ENCODE measurements at places on chromosomes 7 and 10.

GRCh38 chr7:16916105-16916639 lies 34.4 kb upstream of the AGR3 start:
- DNase-seq: no peak

DNA sequence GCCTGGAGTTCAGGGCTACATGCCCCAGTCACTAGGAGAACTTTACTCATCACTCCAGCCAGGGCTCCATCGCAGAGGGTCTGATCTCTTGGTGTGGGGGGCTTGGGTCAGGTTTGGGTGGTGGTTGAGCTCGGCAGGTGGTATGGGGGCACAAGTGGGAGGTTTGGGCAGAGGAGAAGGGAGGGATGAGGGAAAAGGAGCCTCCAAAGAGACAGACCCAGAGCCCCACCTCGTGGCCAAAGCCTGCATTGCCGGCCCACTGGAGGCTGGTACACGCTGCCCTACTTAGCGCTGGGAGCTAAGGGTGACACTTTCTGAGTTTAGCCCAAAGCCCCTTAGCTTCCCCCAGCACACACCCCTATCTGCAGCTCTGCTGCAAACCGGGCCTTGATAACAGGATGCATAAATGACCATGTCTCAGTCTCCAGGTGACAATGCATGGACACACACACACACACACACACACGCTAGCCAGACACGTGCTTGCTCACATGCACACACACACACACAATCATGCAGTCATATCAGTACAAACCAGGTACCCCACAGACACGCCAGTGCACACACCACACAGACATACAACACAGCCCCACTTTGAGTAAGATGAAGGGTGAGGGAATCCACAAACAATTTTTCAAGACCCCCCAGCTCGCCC lies 14.7 kb downstream of the LZTS2 start:
- no peak for DNase-seq

- no peak for DNase-seq
Observed at GRCh38 chr10:115082506-115082905, 10.7 kb upstream of the ATRNL1 start.

- no peak for DNase-seq
Observed at GRCh38 chr10:69866688-69867461, 65.2 kb downstream of the COL13A1 start.

GRCh38 chr7:82410461-82410860 lies 33.1 kb downstream of the CACNA2D1 start:
- no peak for DNase-seq

GRCh38 chr10:61832866-61833481 lies 68.5 kb upstream of the ARID5B start:
- DNase-seq: no peak

- DNase-seq: no peak
Observed at GRCh38 chr10:124569623-124570470, 108.2 kb downstream of the LHPP start.

DNA sequence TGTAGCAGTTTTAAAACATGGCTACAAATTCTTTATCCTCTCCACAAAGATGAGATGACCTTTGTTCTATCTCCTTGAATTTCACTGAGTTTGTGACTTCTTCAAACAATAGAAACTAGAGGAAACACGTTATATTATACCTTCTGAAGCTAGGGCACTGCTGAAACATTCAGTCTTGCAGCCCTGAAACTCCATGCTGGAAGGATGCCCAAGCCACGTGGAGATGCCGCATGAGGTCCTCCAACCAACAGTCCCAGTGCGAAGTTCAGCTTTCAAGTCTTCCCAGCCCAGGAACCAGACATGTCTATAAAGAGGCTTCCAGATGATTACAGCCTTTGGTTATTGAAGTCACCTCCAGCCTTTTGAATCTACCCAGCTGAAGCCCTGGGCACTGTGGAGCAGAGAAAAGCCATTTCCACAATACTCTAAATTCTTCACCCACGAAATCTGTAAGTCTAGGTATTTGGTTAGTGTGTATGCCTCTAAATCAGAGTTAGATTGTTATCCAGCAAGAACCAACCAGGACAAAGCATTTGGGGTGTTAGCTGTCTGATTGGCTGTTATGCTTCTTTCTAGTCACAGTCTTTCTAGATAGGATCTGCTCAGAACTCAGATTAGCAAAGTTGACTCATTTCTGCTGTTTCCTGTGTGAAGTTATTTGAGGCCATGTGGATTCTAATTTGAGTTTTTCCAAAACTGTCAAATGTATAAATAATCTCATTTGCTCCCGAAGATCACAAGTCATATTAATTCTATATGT lies 186.5 kb upstream of the TMEM72 start:
- DNase-seq: no peak

- peak; percentile 27 for DNase-seq
Observed at GRCh38 chr7:29189743-29190201, 4.8 kb upstream of the CHN2 start.

- DNase-seq: no peak
Observed at GRCh38 chr10:16987206-16987621, 142.4 kb downstream of the CUBN start.

DNA sequence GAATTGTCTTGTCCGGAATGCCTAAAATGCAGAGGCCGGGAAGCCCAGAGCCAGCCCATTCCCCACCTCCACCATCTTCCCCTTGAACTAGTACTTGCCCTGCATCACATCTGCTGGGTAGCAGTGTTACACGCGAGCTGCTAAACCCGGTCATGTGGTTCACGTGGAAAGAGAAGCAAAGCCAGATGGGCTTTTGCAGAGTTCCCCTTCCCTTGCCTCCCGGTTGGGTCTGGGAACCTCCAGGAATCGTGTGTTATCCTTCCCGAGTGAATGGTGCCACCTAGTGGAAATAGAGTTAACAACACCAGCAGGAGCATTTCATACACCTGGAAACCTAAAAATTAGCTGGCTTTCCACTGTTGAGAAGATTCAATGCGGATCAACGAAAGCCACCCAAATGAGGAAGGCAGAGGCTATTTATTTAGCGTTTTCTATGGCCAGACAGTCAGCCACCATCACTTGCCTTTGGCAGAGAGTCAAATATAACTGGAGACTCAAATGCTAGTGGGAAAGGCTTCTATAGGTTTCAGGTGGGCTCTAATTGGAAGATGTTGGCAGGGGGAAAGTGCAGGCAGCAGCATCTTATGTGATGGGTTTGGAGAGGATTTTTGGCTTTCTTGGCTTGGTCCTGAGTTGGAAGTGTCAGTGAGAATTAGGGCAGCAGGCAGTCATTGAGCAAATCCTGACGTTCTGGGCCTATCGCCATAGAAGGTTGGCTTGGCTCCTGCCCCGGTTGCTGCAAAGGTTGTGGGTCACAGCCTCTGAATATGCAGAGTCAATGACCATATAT lies 12.9 kb upstream of the DENND2A start:
- DNase-seq: peak; percentile 64

- DNase-seq: no peak
Observed at GRCh38 chr10:131320860-131321604, 9.5 kb upstream of the TCERG1L start.

DNA sequence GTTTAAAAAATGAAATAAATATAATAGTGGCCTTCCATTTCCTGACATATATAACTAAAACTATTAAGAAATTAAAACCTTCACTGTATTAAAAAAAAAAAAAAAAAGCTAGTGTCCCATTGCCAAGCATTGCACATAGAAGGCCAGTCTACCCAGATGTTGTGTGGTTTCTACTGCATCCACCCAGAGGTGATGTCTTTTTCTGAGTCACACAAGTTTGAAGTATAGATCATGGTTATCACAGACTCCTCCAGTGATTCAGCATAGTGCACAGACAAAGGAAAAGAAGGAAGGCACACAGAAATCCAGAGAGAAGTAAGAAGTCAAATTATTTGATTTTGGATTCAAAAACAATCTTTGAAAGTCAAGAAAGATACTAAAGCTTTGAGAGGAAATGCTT lies 429.0 kb downstream of the ETV1 start:
- no peak for DNase-seq

DNA sequence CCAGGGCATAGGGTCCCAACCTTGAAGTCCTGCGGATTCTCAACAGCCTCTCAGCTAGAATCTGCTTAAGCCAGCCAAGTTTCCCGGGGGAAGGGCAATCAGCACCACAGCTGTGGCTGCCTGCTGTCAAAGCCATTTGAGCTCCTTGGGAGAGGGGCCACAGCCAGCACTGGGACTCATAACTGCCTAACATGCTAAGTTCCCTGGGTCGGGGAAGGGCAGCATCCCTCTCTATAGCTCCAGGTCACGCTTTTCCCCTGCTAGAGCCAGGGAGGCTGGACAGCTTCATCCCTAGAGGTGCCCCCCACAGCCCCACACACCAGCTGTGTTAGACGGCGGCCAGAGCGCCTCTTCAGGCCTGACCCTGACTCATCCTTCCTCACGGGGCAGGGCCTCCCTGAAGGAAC lies 49.6 kb upstream of the PDE1C start:
- DNase-seq: no peak

DNA sequence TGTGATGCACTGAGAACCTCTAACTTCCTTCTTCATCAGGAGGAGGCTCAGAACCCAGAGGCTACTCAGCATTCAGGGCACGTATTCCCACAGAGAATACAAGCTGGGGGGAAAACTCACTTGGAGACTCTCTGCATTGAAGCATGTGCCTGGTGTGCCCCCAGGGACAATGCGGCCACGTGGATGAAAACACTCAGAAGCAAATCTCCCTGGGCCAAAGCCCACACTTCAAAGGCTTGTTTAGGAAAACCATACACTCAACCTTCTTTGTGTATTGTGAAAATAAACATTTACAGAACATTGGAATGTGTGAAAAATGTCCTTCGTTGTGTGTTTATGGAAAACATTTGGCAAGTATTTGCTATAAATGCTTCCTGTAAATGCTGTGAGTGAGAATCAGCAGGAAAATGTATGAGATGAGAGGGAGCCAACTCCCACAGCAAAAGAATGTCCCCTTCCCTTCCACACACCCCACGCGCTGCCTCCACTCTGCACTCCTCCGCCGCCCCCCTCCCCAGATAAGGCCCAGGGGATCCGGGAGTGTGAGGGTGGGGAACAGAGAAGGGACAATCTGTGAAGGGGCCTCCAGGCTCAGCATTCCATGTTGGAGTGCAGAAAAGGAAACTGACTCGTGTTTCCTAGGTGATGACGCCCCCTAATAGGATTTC lies 339.5 kb downstream of the ELMO1 start:
- no peak for DNase-seq

DNA sequence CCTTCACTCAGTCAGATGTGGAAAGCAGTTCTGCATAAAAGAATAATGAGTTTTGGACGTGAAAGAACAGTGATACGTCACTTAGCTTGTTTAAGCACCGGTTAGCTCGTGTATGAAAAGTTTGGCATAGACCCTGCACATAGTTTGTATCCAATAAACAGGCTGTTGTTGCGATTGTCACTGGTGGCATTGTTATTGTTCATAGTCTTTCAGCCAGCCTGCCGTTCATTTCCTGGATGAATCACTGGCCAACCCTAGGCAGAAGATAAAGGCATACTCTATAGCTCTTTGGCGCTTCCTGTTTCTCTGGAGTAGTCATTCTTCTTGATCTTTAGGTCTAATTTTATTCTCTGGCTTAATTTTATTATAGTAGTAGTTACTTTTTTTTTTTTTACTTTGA lies 57.8 kb upstream of the ANKRD30A start:
- no peak for DNase-seq

DNA sequence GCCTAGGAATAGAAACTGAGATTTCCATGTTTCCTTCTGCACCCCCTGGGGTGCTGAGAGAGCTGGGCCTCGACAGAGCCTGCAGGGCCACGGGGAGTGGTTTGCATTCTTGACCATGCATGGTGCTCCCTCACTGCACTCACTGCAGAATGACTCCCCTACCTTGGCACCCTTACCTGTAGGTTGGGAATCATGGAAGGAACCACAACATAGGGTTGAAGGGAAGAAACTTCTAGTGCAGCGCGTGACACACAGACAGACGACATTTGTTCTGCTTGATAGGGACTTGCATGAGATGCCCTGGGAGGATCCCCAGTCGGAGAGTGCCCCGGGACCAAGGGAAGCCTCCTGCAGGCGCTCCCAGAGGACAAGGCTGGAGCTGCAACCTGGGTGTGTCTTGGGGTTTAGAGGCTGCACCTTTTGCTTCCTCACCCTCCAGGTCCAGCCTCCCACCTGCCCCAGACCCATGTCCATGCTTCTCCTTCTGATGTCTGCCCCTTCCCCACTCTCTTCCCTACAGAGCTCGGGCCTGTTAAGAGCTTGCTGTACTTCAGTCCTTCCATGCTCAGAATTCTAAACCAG lies 245.2 kb downstream of the ABCA13 start:
- no peak for DNase-seq

DNA sequence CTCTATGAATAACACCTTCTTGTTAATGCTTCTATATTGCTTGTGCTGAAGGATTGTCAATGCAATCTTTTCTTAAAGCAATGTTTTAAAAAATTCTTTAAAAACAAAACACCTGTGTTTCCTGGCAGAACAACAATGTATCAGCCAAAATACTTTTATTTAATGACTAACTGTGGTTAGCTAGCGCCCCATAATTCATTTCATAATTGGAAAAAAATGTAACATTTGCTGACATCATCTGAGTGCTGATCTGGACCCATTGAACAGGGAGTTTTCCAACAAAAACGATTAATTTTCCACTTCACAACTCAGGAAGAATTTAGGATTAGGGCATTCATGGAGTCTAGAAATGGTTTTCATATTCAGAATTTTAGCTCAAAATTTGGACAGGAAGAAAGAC lies 137.6 kb upstream of the CDK6 start:
- DNase-seq: no peak

DNA sequence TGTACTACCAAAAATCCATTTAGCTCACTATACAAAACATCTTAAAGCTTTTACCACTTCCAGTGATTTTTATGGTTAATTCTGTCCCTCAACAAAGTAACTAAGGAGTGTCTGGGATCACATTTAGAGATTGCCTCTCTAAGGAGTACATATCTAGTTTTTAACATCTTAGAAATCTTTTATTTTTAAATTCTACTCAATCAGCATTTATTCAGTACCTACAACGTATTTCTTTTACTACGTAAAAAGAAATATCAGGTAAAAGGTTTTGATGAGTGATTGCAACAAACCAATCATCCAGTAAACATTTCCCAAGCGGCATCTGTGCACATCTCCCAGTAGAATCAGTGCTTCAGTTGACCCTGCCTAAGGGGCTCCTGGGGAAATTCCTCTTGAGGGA lies 31.9 kb downstream of the LAMB1 start:
- DNase-seq: no peak

DNA sequence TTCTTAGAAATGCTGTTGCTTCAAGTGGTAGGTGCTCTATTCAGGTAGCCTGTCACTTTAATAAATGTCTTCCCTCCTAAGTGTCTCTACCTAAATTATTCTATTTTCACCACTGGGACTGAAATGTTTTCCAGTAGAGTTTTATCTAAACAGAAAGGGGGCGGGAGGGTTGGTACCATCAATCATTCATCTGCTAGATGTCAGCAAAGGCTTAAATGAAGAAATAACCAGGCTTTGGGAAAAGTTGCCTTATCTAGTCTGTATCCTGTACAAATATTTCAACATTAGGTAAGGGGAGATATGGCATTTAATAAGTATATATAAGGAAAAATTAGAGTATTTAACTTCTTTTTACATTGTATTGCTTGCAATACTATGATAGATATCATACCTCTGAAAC lies 51.8 kb downstream of the VTI1A start:
- no peak for DNase-seq

DNA sequence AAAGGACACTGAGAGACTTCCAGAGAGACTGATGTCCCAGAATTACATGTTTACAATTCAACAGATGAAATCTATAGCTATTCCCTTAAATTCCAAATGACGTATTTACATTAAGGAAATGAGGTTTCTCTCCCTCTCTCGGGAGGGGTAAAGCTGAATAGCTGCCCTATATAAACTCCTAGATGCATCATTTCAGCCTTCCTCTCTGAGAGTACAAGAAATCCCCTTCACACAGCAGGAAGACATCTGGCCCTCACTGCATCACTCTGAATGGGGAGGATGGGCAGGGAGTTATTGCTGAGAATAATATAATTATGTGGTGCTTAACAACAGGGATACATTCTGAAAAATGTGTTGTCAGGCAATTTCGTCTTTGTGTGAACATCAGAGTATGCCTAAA lies 11.0 kb downstream of the POT1 start:
- no peak for DNase-seq

Data from cerebellar nuclear complex (tissue), 1 donor.